Regular cardiac myocyte (primary cell): ENCODE measurements at places on chromosomes 7 and 10. TPM values are rescaled to one million over a fixed set of nuclear protein-coding genes. Genes with fewer than 3 reads are reported as not detected.

The ACTR3C gene
- total RNA-seq: 0.19 and 1.7 TPM in 2 replicates

The TRPV6 gene
- total RNA-seq: not detected in 2 replicates

The GPR37 gene
- total RNA-seq: not detected in 2 replicates

The CHST15 gene
- total RNA-seq: 1.7 and 8.2 TPM in 2 replicates

The WIPF3 gene
- total RNA-seq: not detected in 2 replicates

The DMBT1 gene
- total RNA-seq: under 0.01 TPM in 2 replicates

The MEOX2 gene
- total RNA-seq: 12.1 and 43.3 TPM in 2 replicates

The TMUB1 gene
- 20.6 and 25.9 TPM in 2 replicates for total RNA-seq

The PRRT4 gene
- total RNA-seq: under 0.01 TPM in 1 of 2 replicates, not detected in the other

The PDE6C gene
- total RNA-seq: not detected in 2 replicates

The MPP7 gene
- 0.38 and 0.56 TPM in 2 replicates for total RNA-seq

The PI4K2A gene
- total RNA-seq: 20.1 and 21.4 TPM in 2 replicates

The ANKRD61 gene
- total RNA-seq: under 0.01 TPM in 2 replicates

The THNSL1 gene
- 4.2 and 5.0 TPM in 2 replicates for total RNA-seq

The TMEM213 gene
- total RNA-seq: not detected in 2 replicates

The NEURL1 gene
- under 0.01 TPM in 2 replicates for total RNA-seq

The LLCFC1 gene
- total RNA-seq: not detected in 2 replicates

The IL6 gene
- total RNA-seq: 69.4 and 193 TPM in 2 replicates

The PDE1C gene
- 12.1 and 13.0 TPM in 2 replicates for total RNA-seq

The CAMK2G gene
- 18.8 and 22.8 TPM in 2 replicates for total RNA-seq

The KIF11 gene
- 6.5 and 42.0 TPM in 2 replicates for total RNA-seq

The IFIT2 gene
- 12.3 and 22.8 TPM in 2 replicates for total RNA-seq

The NEUROD6 gene
- total RNA-seq: not detected in 2 replicates

The PNLIPRP3 gene
- total RNA-seq: not detected in 2 replicates

The NKX2-3 gene
- total RNA-seq: not detected in 2 replicates

The PRTFDC1 gene
- total RNA-seq: 8.5 and 15.7 TPM in 2 replicates

The PRKCQ gene
- under 0.01 TPM in 1 of 2 replicates, not detected in the other for total RNA-seq

The GRM3 gene
- not detected in 2 replicates for total RNA-seq

The TFPI2 gene
- 417 and 931 TPM in 2 replicates for total RNA-seq

The FAM180A gene
- 3.1 and 21.5 TPM in 2 replicates for total RNA-seq

The DNAJB6 gene
- 88.5 and 142 TPM in 2 replicates for total RNA-seq

The TACR2 gene
- 0.19 and 0.85 TPM in 2 replicates for total RNA-seq

The DCLRE1C gene
- 9.0 and 9.2 TPM in 2 replicates for total RNA-seq

The GLUD1 gene
- total RNA-seq: 227 and 276 TPM in 2 replicates

The NUDT13 gene
- total RNA-seq: 1.2 and 1.4 TPM in 2 replicates

The STAG3 gene
- 1.1 and 4.8 TPM in 2 replicates for total RNA-seq

The SPDYE5 gene
- under 0.01 TPM in 1 of 2 replicates, not detected in the other for total RNA-seq

The ELN gene
- total RNA-seq: 6.2 and 6.9 TPM in 2 replicates

The ACSM6 gene
- total RNA-seq: not detected in 2 replicates

The FAM237B gene
- under 0.01 TPM in 1 of 2 replicates, not detected in the other for total RNA-seq

The NACAD gene
- total RNA-seq: 0.38 and 0.56 TPM in 2 replicates
